Stimulated activated CD8-positive, alpha-beta memory T cell treated with anti-CD3 and anti-CD28 coated beads, Interleukin-4, amount 100 ng/mL, for 1 hour (primary cell): ENCODE measurements at places on chromosomes 3 and 15.

DNA sequence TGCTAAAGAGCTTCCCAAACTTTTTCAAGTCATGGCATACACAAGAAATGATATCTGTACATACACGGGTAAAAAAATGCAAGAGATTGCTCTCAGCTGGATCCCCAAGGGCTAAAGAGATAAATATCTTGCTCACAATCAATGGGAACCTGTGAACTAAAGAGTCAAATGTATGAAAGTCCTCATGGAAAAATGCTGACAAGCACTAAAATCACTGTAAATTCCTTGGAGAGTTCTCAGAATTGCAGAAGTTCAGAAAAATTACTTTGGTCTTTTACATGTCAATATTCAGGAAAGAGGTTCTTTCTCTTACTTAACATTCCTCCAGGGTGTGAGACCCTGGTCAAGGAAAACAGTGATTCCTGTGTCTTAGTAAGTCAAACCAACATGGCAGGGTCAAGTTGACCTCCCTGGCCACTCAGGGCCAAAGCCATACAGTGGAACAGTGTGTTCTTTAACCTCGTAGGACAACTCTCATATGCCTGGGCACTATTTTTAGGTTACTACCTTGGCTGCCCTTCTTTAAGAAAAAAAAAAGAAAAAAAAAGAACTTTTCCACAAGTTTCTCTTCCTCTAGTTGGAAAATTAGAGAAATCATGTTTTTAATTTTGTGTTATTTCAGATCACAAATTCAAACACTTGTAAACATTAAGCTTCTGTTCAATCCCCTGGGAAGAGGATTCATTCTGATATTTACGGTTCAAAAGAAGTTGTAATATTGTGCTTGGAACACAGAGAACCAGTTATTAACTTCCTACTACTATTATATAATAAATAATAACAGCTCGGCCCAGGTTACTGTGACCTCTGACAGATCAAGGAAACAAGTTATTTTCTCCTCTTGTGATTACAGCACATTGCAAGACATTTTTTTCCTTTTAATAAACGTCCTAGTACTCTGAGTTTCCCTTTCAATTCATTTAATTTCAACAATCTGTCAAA lies 12.5 kb downstream of the SSR3 start:
- DNase-seq, result no peak

- DNase-seq, result no peak
Measured at GRCh38 chr3:128322030-128323022, 144.4 kb downstream of the DNAJB8 start.

GRCh38 chr3:177473184-177473583 lies 275.9 kb upstream of the TBL1XR1 start:
- no peak for DNase-seq

- DNase-seq, result no peak
Measured at GRCh38 chr3:157585386-157585785, 82.2 kb upstream of the VEPH1 start.

DNA sequence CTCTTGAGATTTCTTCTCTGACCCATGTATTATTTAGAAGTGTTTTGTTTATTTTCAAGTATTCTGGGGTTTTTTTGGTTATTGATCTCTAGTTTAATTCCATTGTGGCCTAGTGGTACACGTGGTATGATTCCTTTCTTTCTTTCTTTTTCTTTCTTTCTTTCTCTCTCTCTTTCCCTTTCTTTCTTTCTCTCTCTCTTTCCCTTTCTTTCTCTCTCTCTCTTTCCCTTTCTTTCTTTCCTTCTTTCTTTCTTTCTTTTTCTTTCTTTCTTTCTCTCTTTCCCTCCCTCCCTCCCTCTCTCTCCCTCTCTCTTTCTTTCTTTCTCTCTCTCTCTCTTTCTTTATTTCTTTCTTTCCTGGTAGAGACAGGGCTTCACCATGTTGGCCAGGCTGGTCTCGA lies 85.7 kb upstream of the UBE2E1 start:
- no peak for DNase-seq

GRCh38 chr15:53974813-53975212 lies 3.4 kb upstream of the UNC13C start:
- DNase-seq, result no peak

DNA sequence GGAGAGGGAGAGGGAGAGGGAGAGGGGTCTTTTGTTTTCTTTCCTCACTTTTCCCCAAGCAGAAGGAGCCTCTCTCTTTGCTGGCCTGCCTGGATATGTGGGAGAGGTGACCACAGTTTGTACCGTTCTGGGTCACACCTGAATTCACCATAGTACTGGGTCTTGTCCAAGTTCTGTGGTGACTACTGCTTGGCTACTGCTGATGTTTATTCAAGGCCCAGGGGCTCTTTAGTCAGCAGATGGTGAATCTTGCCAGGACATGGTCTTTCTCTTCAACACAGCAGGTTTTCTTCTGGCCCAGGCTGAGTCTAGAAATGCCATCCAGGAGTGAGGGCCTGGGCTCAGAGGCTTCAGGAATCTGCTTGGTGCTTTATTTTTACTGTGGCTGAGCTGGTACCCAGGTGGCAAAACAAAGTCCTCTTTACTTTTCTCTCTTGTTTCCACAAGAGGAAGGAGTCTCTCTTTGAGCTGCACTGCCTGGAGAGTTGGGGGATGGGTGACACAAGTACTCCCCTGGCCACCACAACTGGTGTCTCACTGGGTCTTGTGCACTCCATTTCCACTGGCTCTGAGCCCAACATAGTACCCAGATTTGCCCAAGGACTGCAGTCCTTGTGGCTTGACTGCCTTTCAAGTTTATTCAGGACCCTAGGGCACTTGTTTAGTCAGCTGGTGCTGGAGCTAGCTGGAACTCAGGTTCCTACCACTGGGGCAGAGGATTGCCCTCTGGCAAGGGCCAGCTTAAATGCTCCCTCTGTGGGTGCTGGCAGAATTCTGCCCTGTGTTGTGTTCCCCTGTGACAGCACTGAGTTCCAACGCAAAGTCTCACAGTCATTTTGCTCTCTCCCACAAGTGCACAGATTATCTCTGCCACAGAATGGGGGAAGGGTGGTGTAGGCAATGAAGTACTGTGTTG lies 16.8 kb upstream of the CCNDBP1 start:
- DNase-seq, result no peak

- no peak for DNase-seq
Measured at GRCh38 chr15:52383100-52383588, 87.5 kb upstream of the MYO5C start.

DNA sequence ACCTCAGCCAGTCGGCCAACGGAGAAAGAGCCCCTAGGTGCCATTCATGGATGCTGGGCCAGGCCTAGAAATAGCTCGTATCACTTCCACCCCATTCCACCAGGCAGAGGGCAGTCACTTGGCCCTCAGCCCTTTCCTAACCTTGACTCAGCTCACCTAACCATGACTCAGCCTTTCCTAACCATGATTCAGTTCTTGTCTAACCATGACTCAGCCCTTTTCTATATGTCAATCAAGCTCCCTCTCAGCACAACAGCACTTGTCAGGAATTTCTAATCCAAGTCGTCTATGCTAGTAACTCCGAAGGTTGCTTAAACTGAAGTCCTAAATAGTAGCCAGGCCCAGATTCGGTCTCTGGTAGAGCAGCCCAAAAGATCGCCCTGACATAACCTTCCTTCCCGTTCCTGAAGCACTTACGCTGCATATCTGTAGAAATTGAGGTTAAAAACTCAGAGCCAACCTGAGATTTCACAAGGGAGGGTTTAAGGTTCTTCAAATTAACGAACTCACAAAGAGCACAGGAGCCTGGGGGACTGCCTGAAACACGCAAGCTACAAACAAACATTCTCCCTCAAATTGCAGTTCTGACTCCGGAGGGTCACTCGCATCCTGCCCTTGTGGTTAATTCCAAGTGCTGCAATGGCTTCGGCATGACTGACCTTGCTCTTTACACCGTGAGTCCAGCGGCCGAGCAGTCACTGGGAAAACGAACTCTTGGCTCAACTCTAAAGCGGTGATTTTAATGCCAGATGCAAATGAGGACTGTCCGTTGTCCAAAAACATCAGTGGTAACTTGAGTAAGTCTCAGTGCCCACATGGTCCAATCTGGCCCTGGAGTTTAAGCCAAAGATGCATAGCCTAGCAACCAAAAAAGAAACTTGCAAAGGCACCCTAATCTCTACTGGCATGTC lies 99.9 kb downstream of the ADAMTS17 start:
- DNase-seq, result no peak

GRCh38 chr3:116947148-116947547 lies 237.6 kb downstream of the TUSC7 start:
- no peak for DNase-seq

GRCh38 chr3:195036574-195036973 lies 234.4 kb downstream of the XXYLT1 start:
- DNase-seq, result no peak

GRCh38 chr3:123518892-123519485 lies 65.9 kb downstream of the HACD2 start:
- DNase-seq, result no peak

DNA sequence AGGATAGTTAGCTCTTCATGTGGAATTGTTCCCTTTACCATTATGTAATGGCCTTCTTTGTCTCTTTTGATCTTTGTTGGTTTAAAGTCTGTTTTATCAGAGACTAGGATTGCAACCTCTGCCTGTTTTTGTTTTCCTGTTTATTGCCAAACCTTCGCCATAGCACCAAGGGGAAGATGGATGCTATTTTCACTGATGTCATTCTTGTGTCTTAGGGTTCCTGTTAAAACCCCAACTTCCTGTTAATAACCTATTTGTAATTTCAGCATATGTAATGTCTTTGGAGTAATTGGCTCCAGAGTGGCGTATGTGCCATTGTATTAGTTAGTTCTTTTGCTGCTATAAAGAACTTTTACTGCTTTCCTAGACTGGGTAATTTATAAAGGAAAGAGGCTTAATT lies 10.8 kb downstream of the SAMMSON start:
- DNase-seq, result no peak

- DNase-seq, result no peak
Measured at GRCh38 chr3:16480861-16481545, 32.5 kb downstream of the RFTN1 start.

DNA sequence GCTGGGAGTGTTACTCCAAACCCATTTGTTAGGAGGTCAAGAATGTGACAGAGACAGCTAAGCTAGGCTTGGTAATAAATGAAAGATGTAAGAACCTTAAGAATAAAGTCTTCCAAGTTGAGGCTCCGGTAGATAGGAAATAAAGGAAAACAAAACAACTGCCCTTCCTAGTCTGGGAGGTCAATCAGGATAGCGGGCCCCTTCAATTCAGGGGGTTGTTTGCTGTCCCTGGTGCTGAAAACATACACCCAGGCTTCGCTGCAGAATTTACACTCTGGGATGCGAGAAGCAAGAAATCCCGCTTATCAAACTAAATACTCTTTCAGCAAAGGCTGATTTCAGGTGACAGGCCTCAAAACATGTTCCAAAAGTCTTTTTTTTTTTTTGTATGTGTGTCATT lies 393.4 kb downstream of the NTRK3 start:
- no peak for DNase-seq

DNA sequence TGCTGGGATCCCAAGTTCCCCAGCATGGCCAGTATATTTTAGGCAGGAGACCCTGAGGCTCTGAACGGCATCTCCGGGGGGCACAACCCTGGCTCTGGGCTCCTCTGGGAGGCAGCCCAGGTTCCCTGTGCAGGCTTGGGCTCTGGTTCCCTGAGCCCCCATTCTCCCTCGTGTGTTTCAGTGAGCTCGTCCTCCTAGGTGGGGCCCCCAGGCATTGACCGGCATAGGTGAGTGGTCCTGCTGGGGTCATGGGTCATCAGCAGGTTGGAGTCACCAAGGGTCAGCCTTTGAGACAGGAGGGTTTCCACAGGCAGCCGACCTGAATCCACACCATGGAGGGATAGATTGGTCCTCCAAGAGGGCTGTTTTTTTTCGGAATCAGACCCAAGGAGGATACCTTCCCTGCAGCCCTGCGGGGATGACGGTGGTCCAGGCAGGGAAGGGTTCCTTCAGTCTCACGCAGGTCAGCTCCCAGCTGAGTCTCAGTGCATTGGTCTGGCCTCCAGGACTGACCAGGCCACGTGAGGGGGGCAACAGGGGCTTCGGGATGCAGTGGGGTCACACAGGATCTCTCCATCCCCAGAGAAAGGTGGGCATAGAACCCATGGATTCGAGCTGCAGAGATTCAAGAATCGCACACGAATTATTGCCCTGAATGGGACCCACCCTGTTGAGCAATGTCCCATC lies 226.0 kb downstream of the SNRPN start:
- no peak for DNase-seq

DNA sequence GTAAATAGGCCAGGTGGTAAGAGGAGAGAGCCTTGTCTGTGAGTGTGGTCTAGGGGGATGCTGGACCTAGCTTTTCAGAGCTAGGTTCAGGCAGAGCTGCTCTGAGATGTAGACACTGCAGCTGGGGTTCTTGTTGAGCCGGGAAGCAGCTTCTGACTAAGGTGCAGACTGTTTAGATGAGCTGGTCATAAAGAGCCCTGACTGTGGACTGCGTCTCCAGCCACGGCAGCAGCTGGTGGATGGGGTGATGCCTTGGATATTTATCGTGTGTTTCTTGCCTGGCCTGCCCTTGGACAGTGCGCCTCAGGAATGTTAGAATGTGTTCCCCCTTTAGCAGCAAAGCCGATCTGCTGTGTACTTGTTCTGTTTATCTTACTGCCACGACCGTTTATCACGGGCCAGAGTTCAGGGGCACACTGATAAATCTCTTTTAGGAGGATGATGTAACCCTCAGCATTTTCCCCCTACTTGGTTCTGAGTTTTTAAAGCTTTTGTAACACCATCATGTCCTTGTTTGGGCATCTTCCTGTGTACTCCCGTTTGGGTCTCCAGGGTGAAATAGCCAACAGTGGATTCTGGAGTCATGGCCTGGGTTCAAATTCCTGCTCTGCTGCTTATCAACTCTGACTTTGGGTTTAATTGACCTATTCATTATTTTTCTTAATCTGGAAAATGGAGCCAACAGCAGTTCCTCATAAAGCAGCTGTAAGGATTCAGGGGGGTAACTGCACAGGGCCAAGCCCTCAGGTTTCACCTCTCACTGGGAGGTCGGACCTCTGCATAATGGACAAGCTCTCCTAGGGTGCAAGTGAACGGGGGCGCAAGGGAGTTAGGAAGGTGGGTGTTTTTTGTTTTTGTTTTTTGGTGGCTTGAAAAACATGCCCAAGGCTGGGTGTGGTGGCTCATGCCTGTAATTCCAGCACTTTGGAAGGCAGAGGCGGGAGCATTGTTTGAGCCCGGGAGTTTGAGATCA lies 51.4 kb downstream of the FLNB start:
- no peak for DNase-seq

DNA sequence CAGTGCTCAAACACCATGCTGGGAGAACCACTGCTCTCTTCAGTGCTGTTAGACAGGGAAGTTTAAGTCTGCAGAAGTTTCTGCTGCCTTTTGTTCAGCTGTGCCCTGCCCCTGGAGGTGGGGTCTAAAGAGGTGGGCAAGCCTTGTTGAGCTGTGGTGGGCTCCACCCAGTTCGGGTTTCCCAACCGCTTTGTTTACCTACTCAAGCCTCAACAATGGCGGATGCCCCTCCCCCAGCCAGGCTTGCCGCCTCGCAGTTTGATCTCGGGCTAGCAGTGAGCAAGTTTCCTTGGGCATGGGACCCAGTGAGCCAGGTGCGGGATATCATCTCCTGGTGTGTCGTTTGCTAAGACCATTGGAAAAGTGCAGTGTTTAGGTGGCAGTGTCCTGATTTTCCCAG lies 670.2 kb upstream of the ALCAM start:
- DNase-seq, result no peak

- DNase-seq, result no peak
Measured at GRCh38 chr15:97168704-97169475, 791.6 kb upstream of the ARRDC4 start.

- DNase-seq, result no peak
Measured at GRCh38 chr3:129077222-129077621, 16.6 kb downstream of the GP9 start.
